Spleen (tissue), 13 donors: ENCODE measurements at places on chromosomes 16 and 17.

GRCh38 chr16:79093554-79093967 lies 507.0 kb downstream of the MAF start:
- peak; percentile 79 for DNase-seq

GRCh38 chr16:85992359-85992758 lies 93.4 kb downstream of the IRF8 start:
- no peak for DNase-seq

GRCh38 chr16:86924537-86924936 lies 346.2 kb downstream of the FOXL1 start:
- DNase-seq = no peak

GRCh38 chr16:88329726-88330700 lies 52.7 kb upstream of the ZNF469 start:
- no peak for DNase-seq

GRCh38 chr16:17359788-17360390 lies 110.9 kb downstream of the XYLT1 start:
- peak; percentile 64 for DNase-seq

DNA sequence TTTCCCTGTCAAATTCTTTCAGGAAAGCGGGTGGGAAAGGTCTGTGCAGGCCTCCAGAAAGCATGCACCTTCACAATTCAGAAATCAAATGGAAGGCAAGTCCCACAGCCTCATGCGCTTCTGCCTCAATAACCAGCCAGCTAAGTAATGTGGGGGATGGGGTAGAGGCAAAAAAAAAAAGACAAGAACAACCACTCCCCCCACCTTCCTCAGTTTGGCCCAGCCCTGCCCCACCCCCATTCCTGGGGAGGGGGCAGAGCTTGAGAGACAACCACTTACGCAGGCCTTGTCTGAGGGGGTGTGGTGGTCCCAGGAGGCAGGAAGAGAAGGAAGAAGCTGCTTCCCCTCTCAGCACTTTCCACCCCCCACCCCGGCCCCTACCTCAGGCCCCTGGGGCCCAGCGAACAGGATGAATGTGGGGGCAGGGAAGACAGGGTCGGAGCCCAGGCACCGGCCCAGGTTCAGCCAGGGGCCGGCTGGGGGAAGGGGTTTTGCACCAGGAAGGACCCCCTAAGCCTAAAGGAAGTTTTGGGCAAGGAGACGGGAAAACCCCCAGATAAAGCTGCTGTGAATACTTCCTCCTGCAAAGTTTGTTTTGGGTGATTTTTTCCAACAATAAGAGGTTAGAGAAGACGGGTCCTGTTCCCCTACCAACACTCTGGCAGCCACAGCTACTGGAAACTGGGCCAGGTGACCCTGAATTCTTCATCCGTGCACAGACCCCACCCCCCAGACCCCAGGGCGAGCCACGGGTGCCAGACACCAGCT lies 1.2 kb downstream of the JUP start:
- DNase-seq = no peak

DNA sequence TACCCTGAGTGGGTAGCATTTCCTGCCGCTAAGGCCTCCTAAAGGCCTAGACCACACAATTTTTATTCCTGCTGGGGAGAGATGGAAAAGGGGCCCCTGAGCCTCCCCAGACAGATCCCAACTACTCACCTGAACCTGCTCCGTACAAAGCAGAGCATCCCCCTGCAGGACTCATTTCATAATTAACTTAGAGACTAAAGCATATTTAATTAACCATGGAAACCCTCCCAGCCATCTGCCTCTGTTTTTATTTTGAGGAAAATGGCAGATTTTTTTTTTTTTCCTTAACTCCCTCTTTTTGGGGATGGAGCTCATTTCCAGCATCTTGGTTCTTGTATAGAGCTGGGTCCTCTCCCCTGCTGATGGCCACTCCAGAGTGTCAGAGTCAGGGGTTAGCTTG lies 96.5 kb upstream of the CRHR1 start:
- DNase-seq = no peak

GRCh38 chr16:85395207-85395912 lies 217.8 kb upstream of the GSE1 start:
- DNase-seq = peak; percentile 71

- DNase-seq = no peak
These were observed 72.8 kb downstream of the GOSR1 start for GRCh38 chr17:30549864-30550511.

DNA sequence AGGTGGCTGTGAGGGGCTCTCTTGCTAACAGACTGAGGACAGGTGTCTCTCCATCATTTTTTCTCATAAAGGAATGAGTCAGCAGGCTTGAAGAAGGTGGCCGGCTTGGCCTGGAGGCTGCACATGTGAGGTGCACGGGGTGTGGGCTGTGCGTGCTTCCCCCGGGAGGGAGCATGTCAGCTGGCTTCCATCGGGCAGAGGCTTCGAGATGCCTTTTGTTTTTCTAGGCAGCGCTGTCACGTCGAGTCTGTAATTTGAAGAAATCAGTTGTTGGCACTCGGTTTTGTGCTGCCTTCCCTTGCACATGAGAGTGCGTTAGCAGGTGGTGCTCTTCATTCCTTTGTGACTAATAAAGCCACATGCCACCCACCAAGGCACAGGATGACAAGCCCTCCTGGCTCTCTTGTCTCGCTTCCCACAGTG lies 89.7 kb downstream of the NPIPB11 start:
- DNase-seq = no peak

DNA sequence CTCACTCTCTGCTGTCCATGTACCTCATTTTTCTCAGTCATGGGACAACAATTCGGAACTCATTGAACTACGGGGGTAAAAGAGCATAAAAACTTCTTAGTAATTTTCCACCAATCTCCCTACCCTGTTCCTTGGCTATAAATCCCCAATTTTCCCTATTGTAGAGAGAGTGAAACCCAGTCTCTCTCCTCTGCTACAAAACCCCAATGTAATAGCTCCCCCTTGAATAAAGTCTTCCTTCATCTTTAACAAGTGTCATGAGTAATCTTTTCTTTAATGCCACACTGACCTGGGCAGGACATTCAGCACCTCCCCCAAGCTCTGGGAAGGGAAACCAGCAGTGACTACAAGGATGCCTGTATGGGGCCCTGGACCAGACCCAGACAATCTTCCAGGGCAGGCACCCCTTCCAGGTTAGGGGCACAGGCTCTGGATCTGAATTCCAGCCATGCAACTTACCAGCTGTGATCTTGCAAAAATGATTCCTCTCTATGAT lies 10.2 kb upstream of the EIF1 start:
- no peak for DNase-seq

DNA sequence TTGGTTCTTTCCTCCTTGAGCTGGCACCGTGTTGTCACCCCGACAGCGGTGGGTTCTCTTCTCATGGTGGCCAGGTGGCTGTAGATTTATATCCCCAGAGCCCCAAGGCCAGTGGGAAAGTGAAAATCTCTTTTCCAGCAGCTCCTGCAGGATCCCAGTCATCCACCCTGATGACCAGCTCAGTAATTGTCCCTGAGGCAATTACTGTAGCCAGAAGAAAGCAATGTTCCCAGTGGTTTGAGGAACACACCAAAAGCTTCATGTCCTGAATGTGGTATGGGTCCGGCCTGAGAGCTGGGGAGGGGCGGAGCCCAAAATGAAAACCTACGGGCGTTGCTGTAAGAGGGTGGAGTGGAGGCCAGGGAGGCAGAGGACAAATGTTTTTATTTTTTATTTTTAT lies 69.0 kb downstream of the WSB1 start:
- DNase-seq = no peak

- DNase-seq = no peak
These were observed 152.2 kb downstream of the NTN1 start for GRCh38 chr17:9173386-9173983.

GRCh38 chr16:15879255-15879811 lies 9.1 kb downstream of the CEP20 start:
- DNase-seq = no peak

DNA sequence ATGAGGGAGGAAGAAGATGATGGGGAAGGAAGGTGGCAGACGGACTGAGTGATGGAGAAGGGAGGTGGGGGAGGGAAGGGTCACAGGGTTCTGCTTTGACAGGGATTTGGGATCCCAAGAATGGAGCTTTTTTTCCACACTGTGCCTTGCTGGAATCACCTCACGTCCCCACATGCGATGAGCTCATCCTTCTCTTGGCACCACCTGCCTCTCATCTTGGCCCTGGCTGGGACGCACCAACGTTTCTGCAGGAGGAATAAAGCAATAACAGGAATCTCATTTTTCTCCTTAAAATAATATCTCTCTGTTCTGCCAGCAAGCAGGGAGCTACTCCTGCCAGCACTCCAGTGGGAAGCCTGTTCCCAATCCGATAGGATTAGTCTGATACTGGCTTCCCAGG lies 47.8 kb downstream of the MEOX1 start:
- no peak for DNase-seq

GRCh38 chr16:58177353-58177710 lies 20.6 kb downstream of the CSNK2A2 start:
- no peak for DNase-seq

DNA sequence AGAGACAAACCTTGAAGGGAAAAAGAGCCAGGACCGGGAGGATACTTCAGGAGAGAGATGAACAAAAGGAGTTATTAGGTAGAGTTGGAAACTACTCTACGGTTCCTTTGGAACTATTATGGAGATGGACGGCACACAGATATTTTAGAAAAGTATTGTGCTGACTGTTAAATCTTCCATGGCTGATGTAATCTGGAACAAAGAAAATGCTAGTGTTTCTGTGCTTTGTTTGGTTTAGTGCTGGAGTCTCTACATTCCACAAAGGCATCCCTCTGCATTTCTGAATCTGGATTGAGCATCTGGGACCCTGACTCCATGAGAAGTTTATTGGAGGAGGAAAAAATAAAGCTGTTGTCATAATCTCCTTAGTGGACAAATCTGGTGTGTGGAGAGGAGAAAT lies 57.2 kb downstream of the RPGRIP1L start:
- no peak for DNase-seq
